8988T (cell line): ENCODE measurements at places on chromosomes 11 and 22.

GRCh38 chr11:103961010-103961409, 75.4 kb upstream of the DDI1 start:
- DNase-seq, result no peak

DNA sequence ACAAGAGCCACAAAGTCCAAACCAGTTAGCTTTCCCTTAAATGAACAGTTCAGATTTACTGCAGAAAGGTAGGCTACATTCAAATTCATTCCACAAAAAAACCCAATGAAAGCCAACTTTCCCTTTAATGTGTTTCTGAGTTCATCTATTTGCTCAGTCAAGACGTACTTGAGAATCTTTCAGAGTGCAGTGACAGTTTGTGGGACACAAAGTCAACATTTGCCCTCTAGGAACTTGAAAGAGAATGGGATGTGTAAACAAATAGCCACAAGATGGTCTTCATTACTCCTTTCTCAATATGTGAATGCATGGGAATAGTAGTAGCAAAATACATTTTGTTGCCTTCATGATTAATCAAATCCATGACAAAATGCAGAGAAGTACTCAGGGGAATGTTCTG, 15.8 kb downstream of the RTCB start:
- DNase-seq, result no peak

DNA sequence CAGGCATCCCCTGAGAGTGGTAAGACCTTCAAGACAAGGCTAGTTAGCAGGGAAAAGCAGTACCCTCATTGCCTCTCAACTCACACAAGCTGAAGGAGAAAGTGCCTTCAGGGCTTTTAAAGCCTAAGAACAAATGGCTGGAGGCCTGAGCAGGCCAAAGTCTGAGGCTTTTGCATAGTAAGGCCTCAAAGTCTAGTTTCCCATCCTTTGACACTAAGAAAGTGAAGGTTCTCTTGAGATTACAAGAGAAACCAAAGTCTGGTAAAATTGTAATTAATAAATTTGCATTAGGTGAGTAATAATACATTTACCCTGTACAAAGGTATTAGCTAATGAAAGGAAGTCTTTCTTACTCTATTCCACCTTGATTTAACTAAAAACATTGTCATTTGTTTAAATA, 47.0 kb upstream of the CCDC89 start:
- DNase-seq, result no peak

GRCh38 chr11:129375751-129376657, at the start of gene BARX2:
Gene BARX2 (plus strand): TSS chr11:129375848. CDS start chr11:129376036, 188 bp downstream.
- DNase-seq, result peak; percentile 82

- no peak for DNase-seq
These were observed 85.2 kb downstream of the VPREB1 start for GRCh38 chr22:22329792-22330191.

DNA sequence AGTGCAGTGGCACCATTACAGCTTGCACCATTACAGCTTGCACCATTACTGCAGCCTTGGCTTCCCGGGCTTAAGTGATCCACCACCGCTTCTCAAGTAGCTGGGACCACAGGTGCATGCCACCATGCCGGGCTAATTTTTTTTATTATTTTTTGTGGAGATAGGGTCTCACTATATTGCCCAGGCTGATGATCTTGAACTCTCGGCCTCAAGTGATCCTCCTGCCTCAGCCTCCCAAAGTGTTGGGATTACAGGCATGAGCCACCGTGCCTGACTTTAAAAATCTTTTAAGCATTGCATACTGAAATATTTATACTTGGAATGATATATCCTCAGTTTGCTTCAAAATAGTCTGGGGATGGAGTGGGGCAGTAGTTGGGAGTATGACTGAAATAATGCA, 10.4 kb downstream of the PAFAH1B2 start:
- DNase-seq, result no peak

GRCh38 chr11:914204-914603, 3.6 kb upstream of the CHID1 start:
- DNase-seq, result no peak

- no peak for DNase-seq
These were observed 30.6 kb downstream of the PRDM11 start for GRCh38 chr11:45176996-45177395.

DNA sequence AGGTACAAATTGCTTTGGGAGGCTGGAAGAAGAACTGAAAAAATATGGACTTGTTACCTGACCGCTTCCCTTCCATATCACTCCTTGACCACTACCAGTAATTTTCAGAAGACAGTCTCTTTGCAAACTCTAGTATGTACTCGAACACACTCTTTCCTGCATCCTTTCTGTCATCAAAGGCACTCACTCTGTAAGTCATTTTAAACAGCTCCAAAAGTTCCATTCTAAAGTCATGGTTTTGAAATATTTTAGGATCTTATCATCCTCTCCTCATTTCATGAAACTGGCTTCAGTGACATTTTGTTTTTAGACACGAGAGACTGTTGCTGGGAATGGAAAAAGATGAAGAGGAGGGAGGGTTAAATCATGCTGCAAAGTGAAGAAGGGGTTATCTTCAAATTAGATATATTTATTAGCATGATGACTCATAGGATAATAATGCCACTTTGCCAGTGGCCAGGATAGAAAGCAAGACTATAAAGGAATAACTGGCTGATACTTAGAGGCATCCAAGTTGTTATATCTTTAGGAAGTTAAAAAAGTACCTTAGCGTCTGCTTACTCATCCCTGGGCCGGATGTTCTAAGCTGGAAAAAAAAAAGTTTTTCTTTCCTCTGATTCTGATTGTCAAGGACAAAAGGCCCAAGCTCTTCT, 549.3 kb downstream of the METTL15 start:
- no peak for DNase-seq
